Epithelial cell of proximal tubule (primary cell): ENCODE measurements at places on chromosomes 2 and 18.

DNA sequence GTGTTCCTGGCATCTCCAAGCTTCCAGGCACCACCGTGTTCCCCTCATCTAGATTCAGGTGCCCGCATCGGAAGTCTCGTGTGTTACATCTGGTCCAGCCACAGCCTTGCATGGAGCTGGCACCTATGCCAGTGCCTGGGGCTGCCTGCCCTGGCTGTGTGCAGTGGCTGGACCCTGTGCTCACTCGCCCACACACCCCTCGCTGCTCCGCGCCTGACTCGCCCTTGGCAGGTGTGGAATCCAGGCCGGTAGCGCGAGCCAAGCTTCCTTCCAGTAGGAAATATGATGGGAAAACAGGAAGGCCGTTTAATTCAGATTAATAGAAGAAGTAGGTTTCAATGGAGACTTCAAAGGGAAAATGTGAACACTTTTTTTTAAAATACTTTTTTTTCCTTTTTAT lies 78.0 kb downstream of the PTPN4 start:
- no peak for DNase-seq

DNA sequence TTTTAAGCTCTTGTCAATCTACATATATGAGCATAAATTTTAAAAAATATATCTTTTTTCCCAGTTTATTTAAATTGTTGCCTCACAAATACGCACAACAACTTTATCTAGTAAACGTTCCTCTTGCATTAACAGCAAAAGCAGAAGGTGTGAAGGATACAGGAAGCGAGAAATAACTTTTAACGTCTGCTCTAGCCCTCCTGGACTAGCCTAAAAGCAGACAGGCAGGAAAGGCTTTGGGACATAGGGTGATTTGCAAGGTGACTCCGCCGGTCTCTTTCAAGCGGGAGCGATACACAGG lies 434 bp upstream of the DUSP19 start:
- no peak for DNase-seq

GRCh38 chr18:5625076-5625475 lies 81.3 kb upstream of the EPB41L3 start:
- DNase-seq = no peak

- no peak for DNase-seq
Measured at GRCh38 chr2:3316456-3317276, 61.0 kb downstream of the EIPR1 start.

DNA sequence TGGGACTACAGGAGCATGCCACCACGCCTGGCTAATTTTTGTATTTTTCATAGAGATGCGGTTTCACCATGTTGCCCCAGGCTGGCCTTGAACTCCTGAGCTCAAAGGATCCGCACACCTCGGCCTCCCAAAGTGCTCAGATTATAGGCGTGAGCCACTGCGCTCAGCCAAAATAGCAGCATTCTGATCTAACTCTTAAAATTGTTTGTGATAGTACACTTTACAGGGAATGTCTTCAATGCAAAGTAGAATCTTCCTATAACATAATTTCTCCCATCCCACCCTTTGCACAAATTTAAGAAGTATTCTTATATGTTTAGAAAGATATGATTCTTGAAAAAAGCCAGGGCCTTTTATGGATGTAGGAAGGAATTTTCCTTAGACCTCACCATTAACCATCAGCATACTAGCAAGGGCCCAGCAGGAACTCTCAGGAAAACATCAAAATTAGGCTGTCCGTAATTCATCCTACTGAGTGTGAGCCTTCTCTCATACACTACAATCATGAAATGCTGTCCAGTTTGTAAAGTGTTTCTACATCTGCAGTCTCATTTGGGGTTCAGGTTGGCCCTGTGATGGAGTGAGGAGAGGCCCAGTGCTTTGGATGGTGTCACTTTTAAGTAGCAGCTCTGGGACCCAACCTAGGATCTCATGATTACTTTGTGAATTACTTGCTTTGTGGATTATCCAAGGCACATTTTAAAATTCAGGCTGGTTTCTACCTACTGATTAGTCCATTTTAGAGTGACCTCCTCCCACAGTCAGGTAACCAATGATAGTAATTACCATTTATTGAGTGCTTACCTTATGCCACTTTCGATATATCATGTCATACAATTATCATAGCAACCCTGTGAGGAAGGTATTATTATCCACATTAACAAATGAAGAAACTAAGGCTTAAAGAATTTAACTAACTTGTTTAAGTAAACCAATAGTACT lies 37.5 kb upstream of the DLX1 start:
- DNase-seq = no peak

GRCh38 chr2:65714866-65715265 lies 282.5 kb upstream of the SPRED2 start:
- DNase-seq = no peak

DNA sequence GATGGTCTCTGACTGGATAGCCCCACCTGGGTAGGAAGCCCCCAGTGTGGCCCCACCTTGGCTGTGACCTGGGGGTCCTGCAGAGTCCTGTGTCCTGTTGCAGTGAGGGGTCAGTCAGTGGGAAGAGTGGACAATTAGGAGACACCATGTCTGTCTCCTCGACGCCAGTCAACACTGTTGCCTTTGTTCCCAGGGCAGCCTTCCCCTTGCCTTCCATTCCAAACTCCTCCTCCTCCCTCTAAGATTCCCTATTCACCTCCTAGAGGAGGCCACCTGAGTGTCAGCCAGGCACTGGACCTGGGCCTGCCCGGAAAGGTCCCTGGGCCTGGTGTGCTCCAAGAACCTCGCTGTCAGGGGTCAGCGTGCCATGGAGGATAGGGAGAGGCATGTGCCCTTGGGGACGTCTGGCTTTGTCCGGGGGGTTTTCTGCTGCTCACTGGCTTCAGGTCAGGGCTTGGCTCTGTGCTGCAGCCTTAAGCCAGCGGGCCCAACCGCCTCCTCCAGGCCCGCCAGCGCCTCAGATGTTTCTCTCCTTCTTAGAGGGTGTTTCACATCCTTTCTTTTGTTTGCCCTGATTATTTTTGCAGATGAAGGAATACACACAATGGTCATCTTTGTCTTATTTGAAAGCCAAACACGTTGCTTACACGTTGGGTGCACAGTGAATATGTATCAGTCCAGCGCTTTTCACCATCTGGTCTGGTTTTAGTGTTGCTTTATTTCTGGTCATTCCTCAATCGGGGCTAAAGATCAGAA lies 68.9 kb downstream of the HPCAL1 start:
- DNase-seq = no peak

DNA sequence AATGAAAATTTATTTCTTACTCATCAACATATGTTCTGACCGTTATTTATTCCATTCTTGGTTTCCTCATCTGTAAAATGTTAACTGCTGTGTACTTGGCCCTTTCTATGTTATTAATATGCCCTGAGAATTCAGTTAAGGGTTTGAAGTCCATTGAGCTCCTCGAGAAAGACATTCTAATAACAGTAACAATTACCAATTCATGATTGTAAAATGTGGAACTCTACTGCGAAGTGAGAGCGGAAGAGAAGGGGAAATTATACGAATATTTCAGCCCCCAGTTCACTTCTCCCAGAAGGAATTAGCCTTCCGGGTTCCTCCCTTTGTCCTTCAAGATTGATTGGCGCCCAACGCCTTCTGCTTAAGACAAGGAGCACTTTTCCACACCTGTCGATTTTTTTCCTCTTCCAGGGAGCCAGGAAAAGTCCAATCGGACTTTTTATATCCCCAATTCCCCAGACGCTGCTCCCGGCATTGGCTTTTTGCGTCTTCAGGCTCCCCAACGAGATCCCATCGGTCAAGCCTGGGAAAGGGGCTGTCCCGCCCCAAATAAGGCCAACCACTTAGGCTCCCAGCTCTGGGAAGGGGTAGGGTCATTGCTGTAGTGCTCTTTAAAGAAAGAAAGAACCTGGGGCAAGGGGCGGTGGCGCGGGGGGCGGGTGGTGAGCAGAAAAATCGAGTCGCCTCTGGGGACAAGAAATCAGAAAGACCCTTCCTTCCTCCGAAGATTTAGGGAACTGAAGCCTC lies 1.6 kb downstream of the DSC2 start:
- DNase-seq = no peak

GRCh38 chr2:11539317-11540147 lies 5.7 kb downstream of the GREB1 start:
- DNase-seq = no peak

DNA sequence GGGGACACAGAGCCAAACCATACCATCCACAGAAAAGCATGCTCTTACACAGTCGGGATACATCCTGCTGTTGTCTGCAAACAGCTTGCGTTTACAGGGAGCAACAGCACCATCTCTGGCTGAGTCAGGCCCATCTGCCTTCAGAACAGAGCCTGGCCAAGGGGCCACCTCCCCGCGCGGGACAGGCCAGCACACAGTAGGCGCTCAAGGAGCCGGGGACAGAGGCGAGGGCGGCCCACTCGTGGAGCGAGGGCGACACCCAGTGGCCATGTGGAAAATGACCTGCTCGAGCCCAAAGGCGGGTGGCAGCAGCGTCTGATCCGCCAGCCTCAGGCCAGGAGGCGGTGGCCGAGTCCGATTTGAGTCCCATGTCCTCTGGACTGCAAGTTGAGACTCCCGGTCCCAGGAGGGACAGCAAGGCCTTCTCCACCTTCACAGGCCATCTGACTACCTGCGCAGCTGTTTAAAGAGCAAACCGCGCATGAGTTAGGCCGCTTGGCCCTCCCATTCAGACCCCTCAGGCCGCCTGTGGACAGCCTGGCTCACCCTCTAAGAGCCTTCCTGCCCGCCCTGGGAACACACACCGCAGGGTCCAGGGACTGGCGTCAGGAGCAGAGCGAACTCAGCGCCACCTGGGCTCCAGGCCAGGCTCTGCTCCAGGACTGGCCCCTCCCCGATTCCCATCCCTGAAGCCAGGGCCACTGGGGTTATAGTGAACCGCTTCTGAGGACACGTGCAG lies 38.3 kb downstream of the TTC32 start:
- no peak for DNase-seq

- DNase-seq = no peak
Measured at GRCh38 chr2:203500951-203501350, 34.1 kb downstream of the RAPH1 start.

GRCh38 chr18:48133671-48134251 lies 203.3 kb upstream of the SMAD2 start:
- no peak for DNase-seq

DNA sequence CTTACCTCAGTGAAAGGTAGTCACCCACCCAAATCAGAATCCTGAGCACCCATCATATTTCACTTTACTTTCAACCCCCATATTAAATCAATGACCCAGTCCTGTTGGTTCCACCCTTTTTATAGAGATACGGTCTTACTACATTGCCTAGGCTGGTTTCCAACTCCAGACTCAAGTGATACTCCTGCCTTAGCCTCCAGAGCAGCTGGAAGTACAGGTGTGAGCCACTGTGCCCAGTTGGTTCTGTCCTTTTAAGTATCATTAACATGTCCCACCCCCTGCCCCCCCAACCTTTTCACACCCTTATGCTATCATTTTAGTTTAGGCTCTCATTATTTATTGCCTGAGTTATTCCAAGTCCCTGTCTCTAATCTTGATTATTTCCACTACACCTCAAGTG lies 28.7 kb downstream of the MSH6 start:
- no peak for DNase-seq

DNA sequence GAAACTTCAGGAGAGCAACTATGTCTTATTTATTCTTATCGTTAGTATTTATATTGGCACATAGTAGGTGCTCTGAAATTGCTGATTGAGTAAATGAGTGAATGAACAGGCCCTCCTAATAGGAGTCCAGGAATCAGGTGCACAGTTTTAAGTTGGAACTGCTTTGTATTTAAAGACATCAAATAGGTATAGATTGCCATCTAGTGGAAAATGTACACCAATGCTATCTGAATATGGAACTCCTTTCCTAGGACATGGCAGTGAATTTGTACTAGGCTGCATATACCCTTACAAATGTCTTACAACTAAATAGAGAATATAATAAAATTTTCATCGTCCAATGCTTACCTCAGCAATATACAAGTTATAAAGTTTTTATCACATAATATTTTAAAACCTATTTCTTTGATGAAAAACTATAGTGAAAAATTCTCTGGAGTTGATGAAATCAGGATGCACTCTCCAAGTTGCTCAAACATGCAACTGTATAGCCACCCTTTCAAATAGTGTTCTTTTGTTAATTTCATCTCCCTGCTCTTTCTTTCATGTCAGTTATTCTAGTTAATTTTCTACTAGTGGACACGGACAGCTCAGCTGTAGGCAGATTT lies 318.9 kb upstream of the SYT4 start:
- no peak for DNase-seq

- DNase-seq = peak; percentile 84
Measured at GRCh38 chr2:183059561-183059960, 19.0 kb upstream of the DUSP19 start.

DNA sequence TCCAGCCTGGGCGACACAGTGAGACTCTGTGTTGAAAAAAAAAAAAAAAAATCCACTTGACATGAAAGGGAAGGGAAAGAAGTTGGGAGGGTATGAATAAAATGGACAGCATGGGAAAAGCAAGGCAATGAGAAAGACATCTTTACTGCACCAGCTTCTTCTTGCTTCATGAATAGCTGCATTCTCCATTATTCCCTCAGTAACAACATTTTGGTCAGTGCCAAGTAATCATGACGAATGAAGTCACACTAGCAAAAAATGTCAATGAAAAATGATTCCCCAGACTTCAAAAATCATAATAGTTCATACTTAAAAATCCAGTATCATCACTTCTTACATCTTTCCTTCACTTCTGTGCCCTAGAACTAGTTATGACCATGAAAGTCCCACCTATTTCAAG lies 30.4 kb downstream of the ADAM17 start:
- DNase-seq = no peak

- peak; percentile 41 for DNase-seq
Measured at GRCh38 chr2:99975386-99975785, 167.0 kb downstream of the AFF3 start.

DNA sequence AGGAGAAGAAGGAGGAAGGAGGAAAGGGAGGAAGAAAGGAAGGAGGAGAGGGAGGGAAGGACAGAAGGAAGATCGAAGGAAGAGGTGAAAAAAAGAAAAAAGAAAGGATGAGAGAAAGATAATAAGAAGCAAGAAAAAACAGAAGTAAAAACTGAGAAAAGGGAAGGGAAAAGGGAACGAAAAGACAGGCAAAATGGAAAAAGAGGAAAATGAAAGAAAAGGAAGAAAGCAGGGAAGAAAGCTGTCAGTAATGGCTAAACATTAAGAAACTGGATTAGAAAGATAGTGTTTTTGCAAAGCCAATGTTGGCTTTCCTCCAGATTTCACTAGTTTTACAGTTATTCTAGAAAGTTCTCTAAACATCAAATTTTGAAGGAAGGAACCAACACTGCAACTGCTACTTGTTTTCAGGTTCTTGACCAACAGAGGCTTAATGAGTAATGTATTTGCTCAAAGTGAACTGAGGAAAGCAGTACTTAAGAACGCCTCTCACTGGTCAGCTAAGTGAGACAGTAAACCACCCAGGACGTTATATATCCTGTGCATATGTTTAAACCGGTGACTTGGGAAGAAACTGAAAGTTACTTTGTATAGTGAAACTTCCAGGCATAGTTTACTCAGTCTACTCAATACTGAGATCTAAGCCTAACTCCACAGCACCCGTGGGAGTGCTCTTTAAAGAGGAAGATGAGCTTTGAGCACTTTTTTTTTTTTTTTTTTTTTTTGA lies 286.2 kb upstream of the TRIB2 start:
- peak; percentile 70 for DNase-seq

DNA sequence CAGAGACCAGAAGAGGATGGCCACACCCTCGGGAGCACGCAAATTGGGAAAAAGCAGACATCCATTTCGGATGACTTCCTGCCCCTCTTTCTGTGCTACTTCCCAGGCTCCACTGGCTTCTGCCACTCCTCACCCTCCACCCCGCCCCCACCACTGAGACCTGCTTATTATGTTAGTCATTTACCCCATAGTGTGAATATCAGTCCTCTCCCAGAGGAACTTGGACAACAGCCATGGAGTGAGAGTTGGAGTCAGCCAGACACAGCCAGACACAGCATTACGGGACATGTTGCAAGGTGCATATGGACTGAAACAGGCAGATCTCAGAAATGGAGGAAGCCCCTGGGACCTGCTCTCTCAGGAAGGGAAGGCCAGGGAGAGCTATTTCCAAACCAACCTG lies 51.8 kb downstream of the CTIF start:
- no peak for DNase-seq
